Aorta (tissue), 5 donors: ENCODE measurements at places on chromosomes 13 and 19. TPM values are rescaled to one million over a fixed set of nuclear protein-coding genes. Genes with fewer than 3 reads are reported as not detected.

The ZNF229 gene
- total RNA-seq = 5.4 TPM

The ACP7 gene
- total RNA-seq = not detected

The RXFP2 gene
- not detected for total RNA-seq

The CERS4 gene
- 23.6 TPM for total RNA-seq

The ZNF547 gene
- 2.7 TPM for total RNA-seq

The MEIS3 gene
- total RNA-seq = 19.6 TPM

The GSX1 gene
- not detected for total RNA-seq

The HRC gene
- total RNA-seq = 2.5 TPM

The NFIX gene
- total RNA-seq = 184 TPM

The GFY gene
- total RNA-seq = not detected

The PBX4 gene
- total RNA-seq = 0.65 TPM

The MBD3L3 gene
- not detected for total RNA-seq

The KLC3 gene
- total RNA-seq = not detected

The RNF225 gene
- not detected for total RNA-seq

The CEACAM3 gene
- total RNA-seq = 0.99 TPM

The DIRAS1 gene
- 1.7 TPM for total RNA-seq

The NOSIP gene
- 38.8 TPM for total RNA-seq

The KIRREL2 gene
- not detected for total RNA-seq

The LILRB3 gene
- 26.7 TPM for total RNA-seq

The ZNF793 gene
- 7.5 TPM for total RNA-seq

The GPR4 gene
- 10.9 TPM for total RNA-seq

The CEACAM5 gene
- total RNA-seq = 0.30 TPM

The RUBCNL gene
- total RNA-seq = 4.2 TPM

The NEK5 gene
- total RNA-seq = 1.4 TPM

The C19orf12 gene
- total RNA-seq = 26.4 TPM

The CD209 gene
- 19.2 TPM for total RNA-seq
